Stimulated activated CD4-positive, alpha-beta T cell treated with anti-CD3 and anti-CD28 coated beads, TNF-alpha, amount 100 ng/mL, for 4 hours (primary cell): ENCODE measurements at places on chromosomes 1 and 21.

DNA sequence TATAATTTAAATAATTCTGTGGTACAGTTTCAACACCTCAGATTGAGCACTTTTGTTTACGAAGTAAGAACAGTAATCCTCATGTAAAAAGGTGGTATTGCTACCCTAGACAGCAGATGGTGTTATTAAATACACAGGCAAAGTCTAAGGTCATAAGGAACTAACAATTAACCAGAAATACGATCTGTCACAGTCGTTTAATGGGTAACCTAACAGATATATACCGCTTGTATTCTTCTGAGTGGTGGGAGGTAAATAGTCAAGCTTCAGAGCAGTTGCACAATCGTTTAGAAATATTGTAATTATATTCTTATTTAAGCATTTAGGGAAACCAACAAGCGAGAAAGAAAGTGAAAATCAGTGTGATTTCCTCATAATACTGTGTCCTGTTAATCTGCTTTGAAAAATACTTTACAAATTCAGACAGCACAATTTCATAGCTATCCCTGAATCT is 9.8 kb upstream of the IRF2BP2 start:
- no peak for DNase-seq

DNA sequence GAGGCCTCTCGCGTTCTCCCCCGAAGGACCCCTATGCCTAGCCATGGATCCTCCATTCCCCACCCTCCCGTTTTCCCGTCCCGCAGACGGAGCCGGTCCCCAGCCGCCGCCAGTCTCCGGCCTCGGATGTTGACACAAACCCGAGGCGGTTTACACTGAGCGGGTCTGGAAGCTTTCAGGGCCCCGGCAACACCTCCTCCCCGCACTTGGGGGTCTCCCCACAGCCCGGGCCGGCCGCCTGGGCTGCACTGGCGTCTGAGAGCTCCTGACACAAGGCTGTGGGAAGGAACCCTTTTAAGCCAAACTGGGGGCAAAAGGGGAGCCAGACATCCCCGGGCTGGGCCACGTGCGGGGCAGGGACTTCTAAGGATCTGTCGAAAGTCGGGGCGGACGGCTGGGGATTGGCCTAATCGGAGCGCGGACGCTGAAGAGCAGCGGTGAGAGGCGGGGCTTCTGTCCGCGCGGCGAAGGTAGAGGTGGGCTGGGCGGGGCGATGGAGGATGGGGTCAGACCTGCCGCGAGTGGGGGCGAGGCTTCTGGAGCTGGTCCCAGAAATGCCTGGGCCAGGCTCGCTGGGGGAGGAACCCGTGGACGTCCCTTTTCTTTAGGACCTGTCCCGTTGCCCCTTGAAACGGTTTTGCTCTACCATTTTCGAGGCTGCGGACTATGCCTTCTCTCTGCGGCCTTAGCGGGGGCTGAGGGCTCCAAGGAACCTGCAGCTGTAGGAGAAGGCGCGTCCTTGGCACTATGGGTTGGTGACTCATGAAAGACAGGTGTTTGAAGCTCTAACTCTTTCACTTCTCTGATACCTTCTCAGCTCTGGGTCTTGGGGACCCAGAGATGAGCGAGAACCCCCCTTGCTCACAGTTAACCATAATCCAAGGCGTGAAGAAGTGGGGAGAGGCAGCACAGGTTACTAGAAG is 1.2 kb upstream of the HPCAL4 start:
- no peak for DNase-seq

GRCh38 chr1:216690603-216691002 is 32.6 kb downstream of the ESRRG start:
- no peak for DNase-seq

DNA sequence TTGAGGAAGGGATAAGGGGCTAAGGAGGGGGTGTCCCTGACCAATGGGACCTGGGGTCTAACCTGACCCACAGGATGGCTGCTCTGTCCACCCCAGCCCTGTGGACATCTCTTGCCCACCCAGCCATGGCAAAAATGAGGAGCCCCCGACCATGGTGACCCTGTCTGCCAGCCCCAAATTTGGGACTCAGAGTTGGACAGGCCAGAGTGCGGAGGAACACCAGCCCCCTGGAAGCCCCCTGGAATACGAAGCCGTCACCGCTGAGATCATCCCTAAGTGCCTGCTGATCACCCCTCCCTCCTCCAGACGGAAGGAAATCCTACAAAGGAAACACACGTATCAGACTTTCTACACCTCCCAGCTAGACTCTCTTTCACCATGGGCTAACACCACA is 119.3 kb downstream of the SIK1 start:
- DNase-seq = no peak

- peak; percentile 33 for DNase-seq
Observed at GRCh38 chr21:36125512-36126207, 9.2 kb upstream of the CBR3 start.

DNA sequence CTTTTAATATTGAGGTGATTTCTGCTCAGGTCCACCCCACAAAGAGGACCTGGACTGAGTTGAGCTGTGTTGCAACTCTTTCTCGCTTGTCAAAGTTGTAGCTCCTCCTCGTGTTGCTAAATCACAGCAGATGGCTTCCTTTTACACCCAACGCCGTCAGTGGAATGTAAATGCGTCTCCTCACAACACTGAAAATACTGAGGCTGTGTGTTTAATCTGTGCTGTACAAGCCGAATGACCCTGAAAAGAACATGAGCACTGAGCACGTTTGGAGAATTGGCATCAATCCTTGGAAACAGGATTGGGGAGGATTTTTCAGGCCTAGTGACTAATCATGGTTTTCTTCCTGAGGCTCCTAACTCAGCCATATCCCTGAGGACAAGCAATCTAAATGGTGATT is 196.0 kb downstream of the CRB1 start:
- DNase-seq = no peak

DNA sequence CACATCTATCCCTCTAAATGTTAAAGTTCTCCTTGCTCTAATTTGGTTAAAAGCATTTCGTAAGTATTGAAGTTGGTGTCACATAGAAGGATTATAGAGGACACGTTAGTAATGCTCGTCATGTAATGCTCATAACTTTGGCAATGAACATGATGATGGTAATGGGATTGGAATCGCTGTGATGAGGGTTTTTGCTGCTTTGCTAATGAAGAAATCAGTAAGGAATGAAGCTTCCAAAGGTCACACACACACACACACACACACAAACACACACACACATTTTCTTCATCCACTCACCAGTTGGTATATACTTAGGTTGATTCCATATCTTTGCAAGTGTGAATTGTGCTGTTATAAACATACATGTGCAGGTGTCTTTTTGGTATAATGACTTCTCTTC is 36.8 kb upstream of the ZNF648 start:
- DNase-seq = no peak

DNA sequence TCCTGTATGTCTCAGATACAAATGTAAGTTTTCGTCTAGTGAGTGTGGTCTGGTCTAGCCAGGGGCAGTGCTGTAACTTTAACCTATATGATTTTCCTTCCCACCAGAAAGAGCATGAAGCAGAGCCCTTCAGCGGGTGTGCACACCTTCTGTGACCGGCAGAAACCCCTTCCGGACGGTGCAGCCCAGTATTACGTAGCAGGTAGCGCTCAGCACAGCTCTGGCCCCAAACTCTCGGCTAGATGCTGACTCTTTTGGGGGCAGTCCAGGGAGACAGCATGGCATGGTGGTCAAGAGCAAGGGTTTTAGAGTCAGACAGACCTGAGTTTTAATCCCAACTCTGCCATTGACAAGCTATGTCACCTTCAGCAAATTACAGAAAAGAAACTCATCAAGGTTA is 28.0 kb upstream of the TMEM222 start:
- DNase-seq = no peak
